A549 treated with AZD2906 at 1 μM for 4 hours (cell line): ENCODE measurements at places on chromosomes 12 and 14. TPM values are rescaled to one million over a fixed set of nuclear protein-coding genes. Genes with fewer than 3 reads are reported as not detected.

MUCL1 gene
- not detected in 5 replicates for total RNA-seq

KLHL33 gene
- 0.01 to 0.03 TPM (median 0.02 TPM) in 4 of 5 replicates, not detected in the other for total RNA-seq

CCDC177 gene
- total RNA-seq, result 0.02 to 0.05 TPM (median 0.03 TPM) in 5 replicates

AICDA gene
- total RNA-seq, result 0.11 to 0.26 TPM (median 0.15 TPM) in 5 replicates

CIROP gene
- not detected in 5 replicates for total RNA-seq

CCDC196 gene
- total RNA-seq, result not detected in 5 replicates

PRB2 gene
- total RNA-seq, result not detected in 5 replicates

MGP gene
- 0.06 to 0.09 TPM (median 0.08 TPM) in 3 of 5 replicates, not detected in the others for total RNA-seq

CPM gene
- total RNA-seq, result 4.6 to 6.7 TPM (median 5.2 TPM) in 5 replicates

ST8SIA1 gene
- 0.06 to 0.07 TPM in 2 of 5 replicates, not detected in the others for total RNA-seq

TMEM132D gene
- not detected in 5 replicates for total RNA-seq
